Renal cortical epithelial cell (primary cell): ENCODE measurements at places on chromosomes 12 and 14. TPM values are rescaled to one million over a fixed set of nuclear protein-coding genes. Genes with fewer than 3 reads are reported as not detected.

Gene LGMN
- total RNA-seq: 62.2 and 88.1 TPM in 2 replicates

Gene MLEC
- 137 and 146 TPM in 2 replicates for total RNA-seq

Gene TMEM30B
- 0.45 and 4.2 TPM in 2 replicates for total RNA-seq

Gene CMKLR1
- total RNA-seq: not detected in 2 replicates

GRCh38 chr14:78714711-78715110, 544.5 kb downstream of the NRXN3 start:
- DNase-seq: no peak

- DNase-seq: no peak
Measured at GRCh38 chr12:23611320-23611719, 338.1 kb downstream of the SOX5 start.

GRCh38 chr14:69760810-69761209, 6.1 kb upstream of the SRSF5 start:
- DNase-seq: no peak

DNA sequence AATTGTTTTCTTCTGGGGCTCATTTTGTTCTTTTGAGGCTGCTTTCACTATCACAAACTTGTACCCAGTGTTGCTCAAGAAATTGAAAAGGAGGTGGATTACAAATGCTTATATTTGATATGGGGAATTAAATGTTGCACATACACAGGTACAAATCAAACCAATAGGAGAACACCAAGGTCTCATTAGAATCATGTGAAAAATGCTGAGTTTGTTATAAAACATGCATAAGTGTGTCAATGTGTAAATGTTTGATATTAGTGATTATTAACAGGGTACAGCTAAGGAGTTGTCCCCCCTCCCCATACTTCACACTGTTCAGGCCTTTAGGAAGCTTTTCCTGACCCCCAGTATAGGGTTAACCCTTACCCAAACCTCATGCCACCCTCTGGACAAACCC, 971.2 kb upstream of the SEL1L start:
- no peak for DNase-seq

- no peak for DNase-seq
Measured at GRCh38 chr12:24796876-24797275, 152.0 kb downstream of the BCAT1 start.

DNA sequence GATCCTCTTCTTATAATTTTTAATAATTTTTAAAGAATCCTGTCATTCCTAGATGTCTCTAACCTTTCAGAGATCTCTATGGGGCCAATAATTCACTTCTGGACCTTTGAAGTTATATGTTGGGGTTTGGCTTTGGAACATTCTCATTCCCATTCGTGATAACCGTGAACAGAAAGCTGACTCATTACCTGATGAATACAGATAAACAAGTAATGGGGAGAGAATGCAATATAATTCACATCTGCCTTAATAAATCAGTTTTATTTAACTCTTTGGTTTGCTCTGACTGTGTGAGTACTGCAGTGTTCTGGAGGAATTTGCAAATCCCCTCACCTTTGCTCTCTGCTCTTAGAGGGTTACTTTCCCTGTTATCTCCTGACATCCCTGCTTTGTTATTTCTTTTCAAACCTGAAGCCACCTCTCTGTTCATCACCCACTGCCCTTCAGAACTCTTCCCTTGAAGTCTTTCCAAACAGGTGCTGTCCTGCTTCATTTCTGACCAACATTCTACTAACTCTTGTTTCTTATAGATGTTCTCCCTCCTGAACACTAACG, 79.6 kb upstream of the SLC38A2 start:
- no peak for DNase-seq
